Subcutaneous preadipocyte (primary cell): ENCODE measurements at places on chromosomes 1 and 21. TPM values are rescaled to one million over a fixed set of nuclear protein-coding genes. Genes with fewer than 3 reads are reported as not detected.

E2F2 gene
- total RNA-seq = 2.2 and 3.1 TPM in 2 replicates

SYPL2 gene
- total RNA-seq = 2.0 and 5.5 TPM in 2 replicates

LELP1 gene
- not detected in 2 replicates for total RNA-seq

OR2T2 gene
- total RNA-seq = not detected in 2 replicates

KRTAP19-1 gene
- not detected in 2 replicates for total RNA-seq

GBP4 gene
- under 0.01 and 0.37 TPM in 2 replicates for total RNA-seq

LYPLAL1 gene
- total RNA-seq = 28.7 and 32.7 TPM in 2 replicates

CD244 gene
- not detected in 2 replicates for total RNA-seq

NME7 gene
- total RNA-seq = 25.6 and 30.5 TPM in 2 replicates

FCAMR gene
- not detected in 2 replicates for total RNA-seq

PODN gene
- total RNA-seq = 0.78 and 5.1 TPM in 2 replicates

DNAI4 gene
- 3.5 and 5.1 TPM in 2 replicates for total RNA-seq

OPTC gene
- not detected in 2 replicates for total RNA-seq

LRRN2 gene
- not detected in 2 replicates for total RNA-seq

OR2L5 gene
- not detected in 2 replicates for total RNA-seq

CFHR4 gene
- not detected in 2 replicates for total RNA-seq

CCDC181 gene
- 0.37 and 0.39 TPM in 2 replicates for total RNA-seq

CR1L gene
- not detected in 2 replicates for total RNA-seq

IRF6 gene
- total RNA-seq = not detected in 2 replicates

DMRTB1 gene
- not detected in 2 replicates for total RNA-seq
